COLO829 (cell line): ENCODE measurements at places on chromosomes 1 and 21.
A peak's percentile ranks its signal among the peaks of the same experiment; 100 is the strongest.

GRCh38 chr1:241485554-241485992 is 34.0 kb downstream of the FH start:
- DNase-seq = peak; percentile 39

DNA sequence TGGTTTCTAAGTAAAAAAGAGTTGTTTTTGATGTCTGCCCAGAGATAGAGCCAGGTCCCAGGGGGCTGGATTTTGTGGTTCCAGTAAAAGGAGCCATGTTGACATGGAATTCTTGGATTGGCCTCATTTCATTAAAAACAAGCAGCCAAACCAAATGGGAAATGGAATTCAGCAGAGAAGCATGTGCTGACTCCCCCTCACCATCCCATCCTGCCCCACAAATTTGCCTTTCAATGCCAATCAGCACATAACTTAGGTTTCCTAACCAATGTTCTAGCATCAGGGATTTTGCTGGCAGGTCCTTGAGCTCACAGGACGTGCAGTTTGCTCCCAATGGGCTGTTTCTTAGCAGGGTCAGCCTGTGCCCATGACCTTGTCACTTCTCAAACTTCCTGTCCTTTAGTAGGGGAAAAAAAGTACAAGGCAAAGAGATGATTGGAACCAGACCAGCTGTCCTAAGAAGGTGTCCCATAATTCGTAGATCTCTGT is 101.5 kb upstream of the GADD45A start:
- DNase-seq = no peak

DNA sequence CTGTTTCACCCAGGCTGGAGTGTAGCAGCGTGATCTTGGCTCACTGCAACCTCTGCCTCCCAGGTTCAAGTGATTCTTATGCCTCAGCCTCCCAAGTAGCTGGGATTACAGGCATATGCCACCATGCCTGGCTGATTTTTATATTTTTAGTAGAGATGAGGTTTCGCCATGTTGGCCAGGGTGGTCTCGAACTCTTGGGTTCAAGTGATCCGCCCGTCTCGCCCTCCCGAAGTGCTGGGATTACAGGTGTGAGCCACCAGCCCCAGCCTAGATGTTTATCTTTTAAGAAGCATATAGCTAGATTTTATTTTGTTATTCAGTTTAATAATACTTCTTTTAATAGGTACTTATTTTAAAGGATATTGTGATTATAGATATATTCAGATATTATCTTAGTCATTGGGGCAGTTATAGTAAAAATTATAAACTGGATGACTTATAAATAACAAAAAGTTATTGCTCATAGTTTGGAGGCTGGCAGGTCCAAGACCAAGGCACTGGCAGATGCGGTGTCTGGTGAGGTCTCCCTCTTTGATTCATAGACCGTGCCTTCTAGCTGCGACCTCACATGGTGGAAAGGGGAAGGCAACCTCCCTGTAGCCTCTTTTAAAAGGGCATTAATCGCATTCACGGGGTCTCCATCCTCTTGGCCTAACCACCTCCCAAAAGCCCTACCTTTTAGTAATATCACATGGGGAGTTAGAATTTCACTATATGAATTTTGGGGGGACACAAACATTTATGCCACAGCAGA is 3.1 kb upstream of the KCNE2 start:
- no peak for DNase-seq

- no peak for DNase-seq
Observed at GRCh38 chr1:225888898-225889601, at the start of gene LEFTY1. TSS of gene LEFTY1 (minus strand) at chr1:225889146. CDS start at chr1:225889066, 80 bp downstream.

GRCh38 chr1:9561429-9561828 is 22.2 kb downstream of the SLC25A33 start:
- DNase-seq = peak; percentile 76

GRCh38 chr1:33152685-33153432 is 29.0 kb downstream of the TRIM62 start:
- DNase-seq = peak; percentile 95

DNA sequence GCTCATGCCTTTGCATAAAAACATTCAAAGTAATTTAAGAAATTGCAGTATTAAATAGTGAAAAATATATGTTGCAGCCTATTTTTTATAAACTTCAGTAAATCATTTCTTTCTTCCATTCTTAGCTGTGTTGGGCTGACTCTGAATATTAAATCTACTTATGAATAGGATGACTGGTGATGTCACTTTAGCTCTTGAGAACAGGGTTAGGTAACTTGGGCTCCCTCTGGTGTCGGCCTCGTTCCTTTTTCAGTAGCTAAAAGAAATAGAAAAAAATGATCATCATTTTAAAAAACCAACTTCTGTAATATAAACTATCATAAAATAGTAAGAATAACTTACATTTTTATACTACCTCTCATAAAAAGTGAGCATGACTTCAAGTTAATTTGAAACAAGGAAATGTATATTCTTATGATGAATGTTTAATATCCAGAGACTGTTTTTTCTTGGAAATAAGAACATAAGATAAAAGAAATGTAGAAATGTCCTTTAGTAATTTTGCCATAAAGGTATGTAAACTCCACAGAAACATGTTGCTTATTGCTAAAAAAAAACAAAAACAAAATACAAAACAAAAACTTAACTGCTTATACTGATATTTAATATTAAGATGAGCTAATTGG is 26.8 kb upstream of the NCAM2 start:
- peak; percentile 45 for DNase-seq

GRCh38 chr1:245671349-245671748 is 516.6 kb downstream of the KIF26B start:
- DNase-seq = no peak
